NCI-H446 (cell line): ENCODE measurements at places on chromosomes 7 and 10.
A peak's percentile ranks its signal among the peaks of the same experiment; 100 is the strongest.

GRCh38 chr10:119494236-119495020, 48.1 kb downstream of the RGS10 start:
- DNase-seq, result no peak

DNA sequence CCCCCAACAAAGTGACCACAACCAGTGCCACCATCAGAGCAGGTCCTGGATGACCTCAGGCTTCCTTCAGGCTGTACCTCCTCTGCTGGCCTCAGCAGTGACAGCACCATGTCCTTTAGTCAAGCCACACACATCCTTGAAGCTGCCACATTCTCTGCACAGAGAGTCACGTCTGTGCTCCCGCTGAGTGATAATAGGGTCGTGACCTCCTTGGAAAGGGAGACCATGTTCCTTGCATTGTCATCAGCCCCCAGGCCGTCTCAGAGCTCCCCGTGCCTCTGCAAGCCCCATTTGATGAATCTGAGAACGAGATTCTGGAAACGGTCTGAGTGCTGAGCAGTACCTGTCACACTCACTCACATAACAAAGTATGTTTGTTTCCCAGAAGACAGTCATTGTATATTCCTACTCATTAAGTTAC, 106.5 kb upstream of the PRR15 start:
- no peak for DNase-seq

DNA sequence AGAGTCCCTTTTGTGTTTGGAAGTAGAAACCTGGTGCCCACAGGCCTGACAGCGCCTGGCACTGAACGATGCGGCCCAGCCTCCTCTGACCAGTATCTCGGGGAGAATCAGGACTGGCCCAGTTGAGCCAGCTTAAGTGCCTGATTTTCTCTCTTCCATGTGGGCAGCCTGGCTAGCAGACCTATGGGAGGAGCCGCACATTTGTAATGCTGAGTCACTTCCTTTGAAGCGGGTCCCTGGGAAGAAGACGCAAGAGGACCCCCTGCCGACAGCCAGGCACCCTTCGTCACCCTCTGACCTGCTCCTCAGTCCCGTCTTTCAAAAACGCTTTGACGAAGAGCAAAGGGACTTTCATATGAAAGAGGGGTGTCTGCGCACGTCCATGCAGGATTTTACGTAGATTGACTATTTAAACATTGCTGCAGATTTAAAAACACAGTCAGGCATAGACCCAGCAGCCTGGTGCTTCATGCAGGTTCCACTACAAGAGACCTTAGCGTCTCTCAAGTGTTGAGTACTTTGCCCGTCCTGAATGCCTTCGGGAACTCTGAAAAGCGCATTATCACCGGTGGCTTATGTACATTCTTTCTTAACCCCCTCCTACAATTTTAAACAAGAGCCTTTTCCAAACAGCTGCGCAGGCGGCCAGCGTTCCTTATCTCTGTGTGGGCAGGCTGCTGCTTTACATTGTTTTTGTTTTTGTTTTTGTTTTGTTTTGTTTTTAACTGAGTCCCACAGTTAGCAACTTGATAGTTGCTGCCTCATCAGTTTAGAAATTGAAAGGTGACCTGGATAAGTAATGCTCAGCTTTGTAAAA, 36.5 kb upstream of the AP5Z1 start:
- DNase-seq, result no peak

GRCh38 chr7:100489824-100490223, 6.1 kb downstream of the NYAP1 start:
- peak; percentile 78 for DNase-seq

DNA sequence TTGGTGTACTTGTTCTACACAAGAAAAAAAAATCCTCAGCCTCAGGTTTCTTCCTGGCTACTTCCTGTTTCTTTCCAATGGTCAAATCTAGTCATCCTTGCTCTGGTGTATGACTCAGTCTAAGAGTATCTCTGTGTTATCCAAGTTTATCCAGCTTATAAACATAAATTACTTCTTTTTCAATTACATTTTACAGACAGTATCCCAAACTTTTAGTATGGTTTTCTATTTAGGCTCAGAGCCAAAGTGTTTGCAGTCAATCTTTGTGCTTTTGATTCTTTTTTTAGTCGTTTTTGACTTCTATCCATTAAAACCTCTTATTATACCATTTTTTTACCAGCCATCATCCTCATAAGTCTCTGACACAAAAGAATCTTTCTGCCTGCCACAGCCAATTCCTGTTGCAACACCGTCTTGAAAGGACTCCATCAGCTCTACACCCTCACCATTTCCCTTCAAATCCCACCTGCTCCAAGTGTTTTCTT, 294.6 kb downstream of the PTEN start:
- DNase-seq, result peak; percentile 2

GRCh38 chr10:30387646-30388243, 38.7 kb upstream of the MTPAP start:
- DNase-seq, result no peak

GRCh38 chr7:138720286-138720685, 19.1 kb upstream of the SVOPL start:
- DNase-seq, result no peak

DNA sequence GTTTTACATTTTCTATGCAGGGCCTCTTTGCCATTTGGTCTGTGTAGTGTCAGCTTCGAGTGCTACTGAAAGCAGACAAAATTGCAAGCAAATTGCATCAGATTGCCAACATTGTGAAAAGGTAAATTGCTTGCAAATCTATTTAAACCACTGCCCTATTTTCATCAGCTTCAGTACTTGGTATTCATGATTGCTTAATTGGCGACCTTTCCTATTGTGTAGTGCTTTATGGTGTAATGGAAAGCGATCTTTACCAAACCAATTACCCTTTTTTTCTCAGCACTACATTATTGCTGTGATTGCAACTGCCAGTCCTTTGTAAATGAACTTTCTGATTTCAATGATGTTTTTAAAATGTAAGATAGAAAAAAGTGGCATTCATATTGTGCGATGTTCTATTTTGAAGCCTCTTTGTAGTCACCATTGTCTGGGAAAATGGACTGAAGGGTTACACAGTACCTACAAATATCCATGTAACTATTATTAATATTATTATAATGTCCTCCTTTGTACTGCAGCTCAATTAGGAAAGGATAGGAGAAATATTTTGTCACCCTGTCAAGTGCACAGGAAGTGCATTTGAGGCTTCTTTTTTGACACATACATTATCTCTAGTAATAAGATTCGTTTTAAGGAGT, 177.7 kb upstream of the SP8 start:
- no peak for DNase-seq

DNA sequence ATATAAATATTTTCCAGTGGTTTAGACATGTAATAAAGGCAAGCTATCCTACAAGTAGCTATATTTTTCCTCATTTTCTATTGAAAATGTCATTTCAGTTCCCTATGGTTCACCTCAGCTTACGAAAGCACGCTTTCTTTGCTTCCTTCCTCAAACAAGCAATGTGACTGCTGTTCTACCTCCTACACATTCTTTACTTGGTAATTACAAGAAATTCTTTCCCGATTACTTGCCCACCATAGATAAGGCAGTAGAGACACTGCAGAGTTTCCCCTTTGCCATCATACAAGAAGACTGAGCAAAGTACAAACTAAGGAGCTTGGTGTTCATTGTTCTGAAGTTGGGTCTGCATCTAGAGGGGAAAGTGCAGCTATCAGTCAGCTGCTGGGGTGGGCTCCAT, 249.4 kb downstream of the CRPPA start:
- no peak for DNase-seq

DNA sequence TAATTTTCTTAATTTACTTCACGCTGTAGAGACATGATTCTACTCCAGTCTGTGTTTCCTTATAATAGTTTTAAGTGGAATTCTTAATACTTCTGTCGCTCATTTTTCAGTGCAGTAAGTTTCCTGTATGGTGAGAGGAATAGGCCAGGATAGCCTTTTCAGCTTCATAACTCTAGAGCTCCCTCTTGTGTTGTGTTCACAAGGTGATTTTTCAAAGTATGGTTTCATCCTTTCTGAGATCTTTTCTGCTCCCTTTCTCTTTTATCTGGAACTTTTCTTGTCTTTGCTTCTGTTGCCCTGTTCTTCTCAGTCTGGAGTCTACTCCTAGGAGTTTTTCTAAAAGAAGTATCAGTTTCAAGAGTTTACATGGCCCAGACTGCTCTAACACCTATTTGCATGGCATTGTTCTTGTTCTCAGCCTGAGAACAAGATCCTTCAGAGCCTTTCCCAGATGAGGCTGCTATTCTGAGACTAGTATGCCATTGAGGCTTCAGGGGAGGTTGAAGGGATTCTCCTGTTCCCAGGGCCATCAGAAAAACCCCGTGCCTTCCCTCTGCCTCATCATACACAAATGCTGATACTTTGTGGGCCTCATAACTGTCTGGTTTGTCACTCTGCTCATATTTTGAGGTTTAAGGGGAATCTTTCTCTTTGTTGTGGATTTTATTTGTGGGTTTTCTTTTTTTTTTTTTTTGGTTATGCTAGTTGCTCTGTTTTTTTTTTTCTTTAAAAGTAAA, 21.8 kb downstream of the NET1 start:
- DNase-seq, result peak; percentile 54

GRCh38 chr10:43202657-43203447, 64.0 kb downstream of the RASGEF1A start:
- no peak for DNase-seq

- no peak for DNase-seq
Observed at GRCh38 chr7:46786221-46786954, 795.5 kb downstream of the TNS3 start.

- DNase-seq, result no peak
Observed at GRCh38 chr10:25029519-25029918, 13.1 kb downstream of the THNSL1 start.

DNA sequence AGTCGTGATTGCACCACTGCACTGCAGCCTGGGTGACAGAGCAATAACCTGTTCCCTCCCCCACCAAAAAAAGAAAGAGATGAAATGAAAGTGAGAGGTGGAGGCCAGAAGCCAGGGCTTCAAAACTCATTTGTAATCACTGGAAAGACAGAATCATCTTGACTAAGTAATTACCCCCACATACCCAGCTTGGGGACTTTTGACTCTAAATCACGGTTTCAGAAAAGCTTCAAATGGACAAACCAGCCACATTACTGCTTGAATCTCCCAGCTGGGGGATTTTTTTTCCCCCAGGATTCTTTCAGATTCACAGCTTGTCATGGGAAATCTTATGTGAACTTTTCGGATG, 361.0 kb downstream of the FRMD4A start:
- no peak for DNase-seq

GRCh38 chr10:127919418-127920271, 12.7 kb downstream of the PTPRE start:
- no peak for DNase-seq

- peak; percentile 28 for DNase-seq
Observed at GRCh38 chr10:122495406-122496340, 34.3 kb downstream of the HTRA1 start.

- DNase-seq, result no peak
Observed at GRCh38 chr7:122430710-122431109, 126.2 kb upstream of the FEZF1 start.

DNA sequence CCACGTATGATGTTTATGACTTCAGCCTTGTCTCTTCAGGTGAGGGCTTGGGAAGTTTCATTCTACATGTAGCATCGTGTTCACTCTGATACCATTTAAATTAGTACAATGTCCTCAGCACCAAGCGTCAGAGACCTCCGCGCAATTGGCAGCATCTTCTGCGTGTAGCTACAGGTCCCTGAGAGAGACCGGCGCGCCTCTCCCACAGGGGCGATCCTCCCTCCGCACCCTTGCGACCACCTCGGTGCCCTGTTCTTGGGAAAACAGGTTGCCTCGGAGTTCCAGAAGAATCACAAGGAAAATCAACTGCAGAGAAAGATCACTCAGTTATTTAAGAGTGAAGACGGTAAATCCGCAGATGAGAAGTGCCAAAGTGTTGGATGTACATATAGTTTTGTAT, 206.2 kb downstream of the GATA3 start:
- DNase-seq, result no peak

DNA sequence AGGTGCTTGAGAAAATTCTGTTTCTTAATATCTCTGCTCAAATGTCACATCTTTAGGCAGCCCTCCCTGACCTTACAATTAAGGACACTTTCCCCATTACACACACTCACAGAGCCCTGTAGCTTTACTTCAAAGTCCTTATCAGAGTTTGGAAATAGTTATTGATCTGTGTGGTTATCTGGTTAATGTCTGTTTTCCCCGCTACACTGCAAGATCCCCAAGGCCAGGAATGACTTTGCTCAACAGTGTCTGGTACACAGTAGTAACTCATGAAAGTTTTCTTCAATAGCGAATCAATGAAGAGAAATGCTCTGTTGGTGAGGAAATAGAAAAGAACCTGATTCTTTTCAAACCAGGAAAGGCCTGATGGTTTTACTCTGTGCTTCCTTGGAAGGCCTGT, 554.4 kb downstream of the REEP3 start:
- no peak for DNase-seq

DNA sequence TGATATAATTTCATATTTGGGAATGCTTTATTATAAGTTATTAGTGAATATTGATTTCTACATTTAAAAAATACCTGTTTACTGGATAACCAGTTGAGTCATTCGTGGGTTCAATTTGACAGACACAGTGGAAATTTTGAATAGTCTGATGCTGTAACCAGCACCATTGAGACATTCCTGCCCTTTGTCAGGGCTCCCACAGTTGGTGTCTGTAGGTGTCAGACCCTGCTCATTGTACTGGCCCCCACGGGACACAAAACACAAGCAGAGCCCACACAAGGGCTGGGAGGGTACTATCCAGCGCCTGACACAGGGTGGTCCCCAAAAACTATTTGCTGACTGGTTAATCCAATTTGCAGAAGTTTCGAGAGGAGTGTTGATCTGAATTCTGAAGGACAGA, 35.9 kb downstream of the EEPD1 start:
- no peak for DNase-seq

GRCh38 chr7:119351320-119351719, 921.7 kb upstream of the KCND2 start:
- no peak for DNase-seq

GRCh38 chr7:42736931-42737330, 174.9 kb downstream of the C7orf25 start:
- no peak for DNase-seq

GRCh38 chr10:45442662-45443061, 68.6 kb downstream of the ALOX5 start:
- DNase-seq, result no peak

DNA sequence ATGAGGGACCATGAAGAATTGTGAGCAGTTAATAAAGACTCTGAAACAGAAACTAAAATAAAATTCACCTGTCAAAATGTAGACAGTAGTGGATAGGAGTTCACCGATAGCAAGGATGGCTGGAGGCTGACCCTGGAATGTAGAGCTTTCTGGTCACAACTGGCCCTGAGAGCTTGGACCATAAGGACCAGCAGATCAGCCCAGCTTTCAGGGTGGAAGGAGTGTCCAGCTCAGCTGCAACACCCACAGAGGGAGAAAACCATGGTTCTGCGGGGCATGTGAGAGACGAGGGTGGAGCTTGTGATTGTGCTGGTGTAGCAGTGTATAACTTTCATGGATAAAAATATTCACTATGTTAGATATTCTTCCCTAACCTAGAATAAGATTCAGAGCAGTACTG, 199.9 kb downstream of the KCND2 start:
- DNase-seq, result no peak

DNA sequence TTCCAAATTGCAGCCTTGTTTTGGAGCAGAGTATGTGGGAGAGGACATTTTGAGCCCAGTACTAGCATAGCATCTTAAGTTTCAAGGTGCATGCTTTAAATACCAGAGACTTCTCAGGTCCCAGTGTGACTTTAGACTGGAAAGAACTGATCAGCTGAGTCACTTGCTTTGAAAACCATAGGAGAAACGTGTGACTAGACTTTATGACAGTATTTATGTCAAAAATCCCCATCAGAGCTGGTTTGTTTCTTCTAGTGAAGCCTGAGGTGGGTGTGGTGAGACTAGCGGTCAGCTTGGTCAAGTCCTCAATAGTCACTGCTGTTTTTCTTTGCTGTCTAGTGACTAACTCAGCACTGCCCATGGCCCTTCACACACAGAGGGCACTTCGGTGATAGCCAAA, 724.2 kb downstream of the GATA3 start:
- DNase-seq, result no peak

GRCh38 chr10:99372546-99373271, 43.6 kb downstream of the CNNM1 start:
- DNase-seq, result no peak
